ENCODE measurements at places on chromosomes 7 and 10. TPM values are rescaled to one million over a fixed set of nuclear protein-coding genes. Genes with fewer than 3 reads are reported as not detected.

The IGFBP3 gene
- total RNA-seq: 1,283 TPM

The PAX4 gene
- not detected for total RNA-seq

The SPDYE2B gene
- total RNA-seq: not detected

The GIMAP4 gene
- not detected for total RNA-seq

GRCh38 chr10:72801263-72801868 lies 92.2 kb upstream of the OIT3 start:
- H3K4me3 ChIP-seq: no peak overlapping the region
- H3K36me3 ChIP-seq: no peaks in the 10 kb centered on the region
- no peaks in the 10 kb centered on the region for H3K27me3 ChIP-seq
- no peak overlapping the region for H3K27ac ChIP-seq

- no peak overlapping the region for H3K27ac ChIP-seq
- no peak overlapping the region for H3K4me3 ChIP-seq
- no peak for DNase-seq
These were observed 508.0 kb upstream of the MGMT start for GRCh38 chr10:128958834-128959690.

GRCh38 chr10:78891741-78892140 lies 177.0 kb upstream of the ZMIZ1 start:
- H3K4me1 ChIP-seq: no peaks in the 10 kb centered on the region
- H3K27ac ChIP-seq: no peak overlapping the region
- no peak overlapping the region for H3K4me3 ChIP-seq
- DNase-seq: no peak
- H3K36me3 ChIP-seq: no peaks in the 10 kb centered on the region

GRCh38 chr10:62681211-62681940 lies 123.1 kb upstream of the ADO start:
- no peak overlapping the region for H3K27ac ChIP-seq
- H3K4me1 ChIP-seq: no peaks in the 10 kb centered on the region

DNA sequence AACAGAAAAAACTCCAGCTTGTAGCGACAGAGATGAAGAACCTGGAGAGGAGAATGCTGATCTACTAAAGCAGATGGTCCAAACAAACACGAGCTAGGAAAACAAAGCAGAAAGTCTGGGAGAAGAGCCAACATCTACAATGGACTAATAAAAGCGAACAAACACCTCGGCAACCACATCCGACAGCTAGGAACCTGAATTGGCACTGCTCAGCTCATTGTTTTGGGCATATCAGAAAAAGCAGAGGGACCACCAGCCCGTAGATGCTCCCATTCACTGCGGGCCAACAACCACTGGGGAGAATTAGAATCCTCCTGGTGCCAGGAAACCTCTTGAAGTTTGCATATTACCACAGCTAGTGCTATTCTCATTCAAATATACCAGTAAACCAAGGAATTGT lies 204.7 kb downstream of the NXPH1 start:
- no peaks in the 10 kb centered on the region for H3K27me3 ChIP-seq
- DNase-seq: no peak
- H3K36me3 ChIP-seq: no peaks in the 10 kb centered on the region
- H3K4me3 ChIP-seq: no peak overlapping the region

DNA sequence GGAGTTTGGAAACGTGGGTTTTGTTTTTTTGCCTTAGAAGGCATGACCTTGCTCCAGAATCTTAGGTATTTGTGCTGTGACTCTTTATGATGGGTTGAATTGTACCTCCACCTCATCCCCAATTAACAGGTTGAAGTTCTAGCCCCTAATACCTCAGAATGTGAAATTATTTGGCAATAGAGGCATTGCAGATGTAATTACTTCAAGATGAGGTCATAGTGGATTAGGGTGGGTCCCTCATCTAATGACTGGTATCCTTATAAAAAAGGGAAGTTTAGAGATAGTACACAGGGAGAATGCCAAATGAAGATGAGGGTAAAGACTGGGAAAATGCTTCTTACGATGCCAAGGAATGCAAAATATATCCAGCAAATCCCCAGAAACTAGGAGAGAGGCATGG lies 3.0 kb upstream of the FAM200A start:
- no peak overlapping the region for H3K4me3 ChIP-seq
- no peaks in the 10 kb centered on the region for H3K27me3 ChIP-seq
- no peaks in the 10 kb centered on the region for H3K36me3 ChIP-seq
- no peak overlapping the region for H3K27ac ChIP-seq

GRCh38 chr7:84175461-84175860 lies 19.1 kb downstream of the SEMA3A start:
- H3K4me3 ChIP-seq: no peak overlapping the region
- H3K27ac ChIP-seq: no peak overlapping the region

The TMEM26 gene
- total RNA-seq: 0.18 TPM

The SPDYE9 gene
- total RNA-seq: not detected

- no peak overlapping the region for H3K4me3 ChIP-seq
- no peaks in the 10 kb centered on the region for H3K4me1 ChIP-seq
- peaks cover 75% of the 10 kb centered on the region for H3K36me3 ChIP-seq
- DNase-seq: no peak
- H3K27ac ChIP-seq: no peak overlapping the region
These were observed 85.1 kb downstream of the PRPF18 start for GRCh38 chr10:13671904-13672303.

The NEBL gene
- 3.7 TPM for total RNA-seq

DNA sequence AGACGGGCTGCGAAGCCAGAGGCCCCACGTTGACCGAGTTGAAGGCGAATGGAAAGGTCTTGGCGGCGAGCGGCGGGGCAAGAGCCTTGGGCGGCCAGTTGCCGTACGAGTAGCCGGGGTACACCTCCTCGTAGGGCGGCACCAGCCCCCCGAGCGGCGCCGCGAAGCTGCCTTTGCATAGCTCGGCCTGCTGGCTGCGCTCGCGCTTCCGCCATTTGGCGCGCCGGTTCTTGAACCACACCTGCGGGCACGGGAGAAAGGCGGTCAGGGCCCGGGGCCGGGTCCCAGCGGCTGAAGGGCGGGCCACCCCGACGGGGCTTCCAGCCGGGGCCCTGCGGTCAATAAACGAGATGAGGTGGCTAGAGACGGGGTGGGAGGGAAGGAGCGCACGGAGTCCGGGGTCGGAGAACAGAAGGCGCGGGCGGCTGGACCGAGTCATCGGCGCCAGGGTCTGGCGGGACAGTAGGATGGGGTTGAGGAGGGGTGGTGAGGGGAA lies 4.8 kb downstream of the ELOVL3 start:
- H3K27me3 ChIP-seq: peaks cover 40% of the 10 kb centered on the region
- H3K4me3 ChIP-seq: peak overlapping the region; percentile 55
- H3K36me3 ChIP-seq: no peaks in the 10 kb centered on the region

The CYP3A7 gene
- total RNA-seq: not detected

DNA sequence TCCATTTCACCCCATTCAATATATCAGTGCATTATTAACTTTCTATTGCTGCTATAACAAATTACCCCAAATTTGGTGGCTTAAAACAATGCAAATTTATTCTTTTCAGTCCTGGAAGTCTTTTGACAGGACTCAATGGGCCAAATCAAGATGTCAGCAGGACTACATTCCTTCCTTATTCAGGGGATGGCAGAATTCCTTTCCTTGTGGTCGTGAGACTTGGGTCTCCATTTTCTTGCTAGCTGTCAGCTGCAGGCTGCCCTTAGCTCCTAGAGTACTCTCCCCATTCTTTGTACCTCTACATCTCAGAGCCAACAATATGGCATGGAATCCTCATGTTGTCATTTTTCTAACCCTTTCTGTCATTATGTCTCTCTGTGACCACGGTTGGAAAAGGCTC lies 310.6 kb downstream of the HDAC9 start:
- H3K4me1 ChIP-seq: no peaks in the 10 kb centered on the region
- no peak overlapping the region for H3K27ac ChIP-seq
- H3K4me3 ChIP-seq: no peak overlapping the region
- H3K27me3 ChIP-seq: no peaks in the 10 kb centered on the region
- no peak for DNase-seq

DNA sequence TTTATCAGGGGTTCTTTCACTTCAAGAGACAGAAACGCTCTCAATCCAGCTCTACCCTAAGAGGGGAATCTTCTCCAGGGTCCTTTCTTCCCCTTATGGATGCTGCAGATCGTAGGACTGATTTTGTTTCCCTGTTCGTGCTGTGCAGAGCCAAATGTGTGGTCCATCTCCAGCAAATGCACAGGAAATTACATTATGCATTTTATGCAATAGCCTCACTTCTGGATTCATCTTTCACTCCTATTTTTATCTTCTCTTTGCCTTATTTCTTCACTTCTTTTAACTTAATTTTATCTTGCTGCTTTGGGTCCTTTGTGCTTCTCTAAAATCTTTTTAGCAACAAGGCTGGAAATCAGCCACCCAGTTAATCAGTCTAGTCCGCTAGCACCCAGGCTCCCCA lies 184.5 kb upstream of the INHBA start:
- no peak overlapping the region for H3K4me3 ChIP-seq
- H3K27me3 ChIP-seq: no peaks in the 10 kb centered on the region
- no peaks in the 10 kb centered on the region for H3K36me3 ChIP-seq
- no peak for DNase-seq
- peak overlapping the region; percentile 96 for H3K27ac ChIP-seq

- H3K4me3 ChIP-seq: no peak overlapping the region
- peaks cover 31% of the 10 kb centered on the region for H3K4me1 ChIP-seq
- no peak overlapping the region for H3K27ac ChIP-seq
- no peaks in the 10 kb centered on the region for H3K27me3 ChIP-seq
- H3K36me3 ChIP-seq: no peaks in the 10 kb centered on the region
These were observed 160.8 kb downstream of the CREB5 start for GRCh38 chr7:28573059-28573553.

- no peaks in the 10 kb centered on the region for H3K4me1 ChIP-seq
- H3K27me3 ChIP-seq: no peaks in the 10 kb centered on the region
- no peak overlapping the region for H3K4me3 ChIP-seq
- DNase-seq: no peak
- no peak overlapping the region for H3K27ac ChIP-seq
- no peaks in the 10 kb centered on the region for H3K36me3 ChIP-seq
These were observed 119.1 kb downstream of the TFEC start for GRCh38 chr7:115911465-115911864.

The ABCB1 gene
- total RNA-seq: 1.8 TPM

DNA sequence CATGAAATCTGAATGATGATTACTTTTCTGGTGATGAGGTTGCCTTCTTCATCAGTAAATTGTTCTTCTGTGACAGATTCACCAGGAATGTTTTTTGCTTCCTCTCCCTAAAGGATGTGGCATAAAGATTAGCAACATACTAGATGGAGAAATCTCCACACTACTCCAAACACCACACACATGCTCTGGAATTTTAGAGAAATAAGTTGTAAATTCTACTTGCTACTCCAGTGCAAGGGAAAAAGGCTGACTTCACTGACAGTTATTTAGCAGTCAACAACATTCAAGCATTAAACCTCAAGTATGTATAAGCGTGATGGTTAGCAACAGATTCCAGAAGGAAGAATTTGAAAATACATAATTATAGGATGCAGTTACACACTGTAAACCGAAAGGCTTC lies 137.9 kb upstream of the CCDC6 start:
- DNase-seq: peak; percentile 72
- H3K27me3 ChIP-seq: no peaks in the 10 kb centered on the region
- no peak overlapping the region for H3K4me3 ChIP-seq
- H3K4me1 ChIP-seq: peaks cover 4% of the 10 kb centered on the region
- H3K27ac ChIP-seq: no peak overlapping the region
- H3K36me3 ChIP-seq: no peaks in the 10 kb centered on the region

GRCh38 chr10:34994565-34995142 lies 95.5 kb downstream of the CUL2 start:
- peak; percentile 88 for DNase-seq
- H3K27ac ChIP-seq: peak overlapping the region; percentile 3
- no peaks in the 10 kb centered on the region for H3K27me3 ChIP-seq

- peaks cover 28% of the 10 kb centered on the region for H3K4me1 ChIP-seq
- H3K27ac ChIP-seq: no peak overlapping the region
- no peak for DNase-seq
- H3K36me3 ChIP-seq: peaks cover 24% of the 10 kb centered on the region
- H3K27me3 ChIP-seq: no peaks in the 10 kb centered on the region
These were observed 31.0 kb downstream of the PRSS2 start for GRCh38 chr7:142801601-142802295.

The H2BK1 gene
- not detected for total RNA-seq

DNA sequence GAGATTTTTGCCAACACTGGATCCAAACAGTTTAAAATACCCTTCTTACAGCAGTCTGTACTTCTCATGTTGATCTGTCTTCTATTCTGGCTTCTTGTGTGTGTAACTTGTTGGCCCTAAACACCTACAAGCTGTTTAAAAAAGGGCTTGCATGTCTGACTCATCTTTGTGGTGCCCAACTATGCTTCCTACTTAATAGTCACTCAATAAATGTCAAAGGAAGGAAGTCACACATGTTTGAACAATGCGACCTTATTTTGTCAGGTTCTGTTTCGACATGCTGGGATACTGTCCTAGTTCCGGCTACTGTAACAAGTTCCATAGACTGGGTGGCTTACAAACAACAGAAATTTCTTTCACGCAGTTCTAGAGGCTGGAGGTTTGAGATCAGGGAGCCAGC lies 9.4 kb upstream of the GRK5 start:
- H3K4me1 ChIP-seq: peaks cover 10% of the 10 kb centered on the region
- no peak overlapping the region for H3K4me3 ChIP-seq
- H3K36me3 ChIP-seq: no peaks in the 10 kb centered on the region
- no peak overlapping the region for H3K27ac ChIP-seq
- H3K27me3 ChIP-seq: peaks cover 4% of the 10 kb centered on the region

The CALML3 gene
- total RNA-seq: not detected

GRCh38 chr10:30702860-30703259 lies 73.3 kb upstream of the LYZL2 start:
- no peak overlapping the region for H3K4me3 ChIP-seq
- no peak overlapping the region for H3K27ac ChIP-seq
- H3K27me3 ChIP-seq: no peaks in the 10 kb centered on the region

GRCh38 chr7:100022621-100023020 lies 7.2 kb downstream of the ZKSCAN1 start:
- H3K27me3 ChIP-seq: no peaks in the 10 kb centered on the region
- no peak overlapping the region for H3K27ac ChIP-seq
- peaks cover 29% of the 10 kb centered on the region for H3K36me3 ChIP-seq
- no peak overlapping the region for H3K4me3 ChIP-seq
- DNase-seq: no peak

DNA sequence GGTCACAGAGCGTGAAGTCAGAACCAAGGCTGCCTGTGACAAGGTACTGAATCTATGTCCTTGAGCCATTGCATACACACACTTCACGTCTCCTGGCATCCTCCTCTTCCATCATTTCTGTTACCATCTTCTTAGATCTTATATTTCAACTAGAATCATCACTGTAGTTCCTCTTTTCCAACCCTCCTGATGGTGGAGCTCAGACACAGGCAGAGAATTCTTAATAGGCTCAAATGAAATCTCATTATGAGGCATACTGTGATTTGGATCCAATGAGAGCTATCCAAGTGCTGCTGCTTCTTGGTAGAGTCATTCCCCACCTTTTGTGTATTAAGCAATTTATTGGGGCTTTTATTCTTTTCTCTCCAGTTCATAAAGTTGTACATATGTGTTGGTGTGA lies 113.2 kb downstream of the CALCR start:
- no peak overlapping the region for H3K27ac ChIP-seq
- H3K27me3 ChIP-seq: no peaks in the 10 kb centered on the region
- H3K4me3 ChIP-seq: no peak overlapping the region
- DNase-seq: no peak
- no peaks in the 10 kb centered on the region for H3K36me3 ChIP-seq

The PNLIPRP1 gene
- total RNA-seq: not detected

GRCh38 chr7:157789094-157789493 lies 452.3 kb downstream of the DNAJB6 start:
- no peak overlapping the region for H3K27ac ChIP-seq
- no peak overlapping the region for H3K4me3 ChIP-seq
- DNase-seq: no peak
- H3K4me1 ChIP-seq: no peaks in the 10 kb centered on the region

The ING3 gene
- total RNA-seq: 8.6 TPM

The SPDYE8 gene
- not detected for total RNA-seq
